Right ventricle myocardium inferior (tissue), 1 donor: ENCODE measurements at places on chromosomes 5 and 9. TPM values are rescaled to one million over a fixed set of nuclear protein-coding genes. Genes with fewer than 3 reads are reported as not detected.

Gene ZNF879
- total RNA-seq, result 3.5 TPM

Gene BRD8
- 25.8 TPM for total RNA-seq

Gene GPX8
- total RNA-seq, result 7.4 TPM

Gene MOB3B
- 1.5 TPM for total RNA-seq

Gene CD14
- 46.1 TPM for total RNA-seq

Gene SPINK13
- total RNA-seq, result not detected

Gene IRX1
- 1.3 TPM for total RNA-seq

Gene IRX4
- 17.6 TPM for total RNA-seq

Gene PELO
- 20.5 TPM for total RNA-seq

Gene NUP188
- total RNA-seq, result 16.0 TPM

Gene IGFBPL1
- total RNA-seq, result not detected

Gene GRXCR2
- 5.5 TPM for total RNA-seq

Gene POC5
- 3.0 TPM for total RNA-seq

Gene FLT4
- total RNA-seq, result 5.5 TPM

Gene CCDC192
- total RNA-seq, result not detected

Gene SEMA4D
- 24.1 TPM for total RNA-seq

Gene LVRN
- total RNA-seq, result 1.3 TPM
